ENCODE measurements at places on chromosomes 5 and 9. TPM values are rescaled to one million over a fixed set of nuclear protein-coding genes. Genes with fewer than 3 reads are reported as not detected.
A peak's percentile ranks its signal among the peaks of the same experiment; 100 is the strongest.

DNA sequence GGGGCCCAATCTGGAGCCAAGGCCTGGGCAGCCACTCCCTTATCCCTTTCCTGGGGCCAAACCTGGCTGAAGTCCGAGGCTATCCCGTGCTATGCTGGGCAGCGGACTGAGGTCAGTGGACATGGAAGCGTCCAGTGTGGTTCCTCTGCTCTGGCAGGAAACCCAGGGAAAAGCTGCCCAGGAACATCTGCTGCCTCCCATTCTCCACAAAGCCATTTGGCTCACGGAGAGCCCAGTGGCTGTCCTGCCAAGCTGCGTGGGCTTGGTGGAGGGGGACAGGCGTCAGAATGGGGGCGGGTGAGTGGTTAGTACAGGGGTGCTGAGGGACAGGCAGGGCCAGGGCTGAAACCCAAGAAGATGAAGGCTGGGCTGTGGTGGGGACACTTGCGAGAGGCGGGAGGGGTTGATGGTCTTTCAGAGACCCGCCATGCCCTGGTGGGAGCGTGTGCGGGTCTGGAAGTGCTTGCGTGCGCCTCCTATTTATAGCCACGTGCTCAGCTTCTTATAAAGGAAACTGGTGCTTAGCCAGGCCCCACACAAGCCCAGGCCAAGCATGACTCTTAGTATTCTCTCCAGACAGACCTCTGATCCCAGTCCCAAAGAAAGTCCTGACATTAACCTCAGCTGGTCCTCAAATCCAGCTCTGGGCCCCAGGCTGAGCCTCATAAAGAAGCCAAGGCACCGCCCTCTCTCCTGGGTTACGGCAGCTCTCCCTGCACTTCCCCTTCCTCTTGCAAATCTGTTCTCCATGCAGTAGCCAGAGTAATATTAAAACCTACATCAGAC is 9.4 kb upstream of the SLC6A7 start:
- no peaks in the 10 kb centered on the region for H3K4me1 ChIP-seq
- peaks cover 2% of the 10 kb centered on the region for H3K27me3 ChIP-seq
- no peak overlapping the region for H3K27ac ChIP-seq
- no peak for DNase-seq
- H3K36me3 ChIP-seq = no peaks in the 10 kb centered on the region

GRCh38 chr5:53109056-53109442 is 508 bp downstream of the MOCS2 start:
- peaks cover 44% of the 10 kb centered on the region for H3K4me1 ChIP-seq
- DNase-seq = peak; percentile 8
- no peaks in the 10 kb centered on the region for H3K27me3 ChIP-seq
- H3K27ac ChIP-seq = peak overlapping the region; percentile 90
- peak overlapping the region; percentile 93 for H3K4me3 ChIP-seq
- H3K36me3 ChIP-seq = peaks cover 22% of the 10 kb centered on the region

Gene HRH2
- total RNA-seq = 12.3 TPM

DNA sequence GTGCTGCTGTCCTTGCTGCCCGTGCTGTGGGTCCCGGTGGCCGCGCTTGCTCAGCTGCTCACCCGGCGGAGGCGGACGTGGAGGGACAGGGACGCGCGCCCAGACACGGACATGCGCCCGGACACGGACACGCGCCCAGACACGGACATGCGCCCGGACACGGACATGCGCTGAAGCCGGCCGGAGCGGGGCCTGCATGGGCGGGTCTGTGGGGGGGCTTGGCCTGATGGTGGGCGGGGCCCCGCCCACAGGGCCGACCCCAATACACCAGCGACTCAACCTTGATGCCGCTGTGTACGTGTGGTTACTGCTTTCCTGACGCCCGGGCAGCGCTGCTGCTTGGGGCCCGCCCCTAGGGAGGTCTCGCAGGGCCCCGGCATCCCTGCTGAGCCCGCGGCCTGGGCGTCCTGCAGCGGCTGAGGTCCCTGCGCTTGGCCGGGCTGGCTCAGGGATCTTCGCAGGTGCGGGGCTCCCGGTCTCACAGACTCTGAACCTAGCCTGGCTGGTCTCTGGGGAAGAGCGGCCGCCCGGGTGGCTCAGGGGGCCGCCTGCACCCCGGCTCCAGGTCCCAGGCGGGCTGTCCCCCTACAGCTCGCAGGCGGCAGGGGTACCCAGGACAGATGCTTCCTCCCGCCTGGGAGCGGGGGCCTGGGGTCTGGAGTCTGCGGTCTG is 20.9 kb downstream of the SLC6A18 start:
- DNase-seq = no peak
- no peak overlapping the region for H3K27ac ChIP-seq
- peaks cover 5% of the 10 kb centered on the region for H3K27me3 ChIP-seq
- no peaks in the 10 kb centered on the region for H3K4me1 ChIP-seq
- no peaks in the 10 kb centered on the region for H3K36me3 ChIP-seq
- H3K4me3 ChIP-seq = no peak overlapping the region

DNA sequence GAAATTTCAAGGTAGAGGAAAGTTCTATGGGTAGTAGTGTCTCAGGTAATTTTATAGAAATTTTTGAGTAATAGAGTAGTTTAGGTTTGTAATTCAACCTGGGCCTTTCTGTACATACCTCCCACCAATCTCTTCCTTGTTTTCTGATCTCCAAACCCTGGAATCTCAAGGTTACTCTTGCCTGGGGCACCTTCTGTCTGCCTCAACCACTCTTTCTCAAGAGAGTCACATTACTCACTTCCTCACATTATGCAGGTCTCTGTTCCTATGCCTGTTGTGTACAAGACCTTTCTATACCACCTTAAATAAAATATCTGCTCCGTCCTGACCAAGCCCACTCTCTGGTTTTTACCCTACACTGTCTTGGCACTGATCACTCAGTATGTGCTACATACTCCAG is 412.6 kb upstream of the CTNND2 start:
- no peak for DNase-seq
- H3K4me1 ChIP-seq = no peaks in the 10 kb centered on the region
- H3K27ac ChIP-seq = no peak overlapping the region
- no peak overlapping the region for H3K4me3 ChIP-seq
